NAMALWA (cell line): ENCODE measurements at places on chromosomes 2 and 18.

GRCh38 chr2:23694058-23695045 is 232.6 kb downstream of the ATAD2B start:
- no peak for DNase-seq

DNA sequence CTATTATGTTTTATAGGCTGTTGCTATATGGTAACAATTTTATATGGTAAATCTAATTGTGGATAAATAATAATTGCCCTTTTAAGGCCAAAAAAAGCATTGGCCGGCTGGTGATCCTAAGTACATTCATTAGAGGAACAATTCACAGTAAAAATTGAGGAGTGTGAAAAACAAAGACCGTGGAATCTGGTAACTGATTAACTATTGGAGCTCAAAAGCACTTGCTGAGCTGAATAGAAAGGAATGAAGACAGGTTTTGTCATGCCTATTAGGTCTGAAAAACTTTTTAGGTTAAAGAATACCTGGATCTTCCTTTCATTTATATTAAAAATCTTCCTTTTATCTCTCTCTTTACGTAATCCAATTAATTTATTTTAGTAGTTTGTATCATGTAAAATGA is 18.5 kb upstream of the RBBP8 start:
- no peak for DNase-seq

GRCh38 chr2:46263347-46263746 is 33.9 kb upstream of the EPAS1 start:
- DNase-seq = no peak

DNA sequence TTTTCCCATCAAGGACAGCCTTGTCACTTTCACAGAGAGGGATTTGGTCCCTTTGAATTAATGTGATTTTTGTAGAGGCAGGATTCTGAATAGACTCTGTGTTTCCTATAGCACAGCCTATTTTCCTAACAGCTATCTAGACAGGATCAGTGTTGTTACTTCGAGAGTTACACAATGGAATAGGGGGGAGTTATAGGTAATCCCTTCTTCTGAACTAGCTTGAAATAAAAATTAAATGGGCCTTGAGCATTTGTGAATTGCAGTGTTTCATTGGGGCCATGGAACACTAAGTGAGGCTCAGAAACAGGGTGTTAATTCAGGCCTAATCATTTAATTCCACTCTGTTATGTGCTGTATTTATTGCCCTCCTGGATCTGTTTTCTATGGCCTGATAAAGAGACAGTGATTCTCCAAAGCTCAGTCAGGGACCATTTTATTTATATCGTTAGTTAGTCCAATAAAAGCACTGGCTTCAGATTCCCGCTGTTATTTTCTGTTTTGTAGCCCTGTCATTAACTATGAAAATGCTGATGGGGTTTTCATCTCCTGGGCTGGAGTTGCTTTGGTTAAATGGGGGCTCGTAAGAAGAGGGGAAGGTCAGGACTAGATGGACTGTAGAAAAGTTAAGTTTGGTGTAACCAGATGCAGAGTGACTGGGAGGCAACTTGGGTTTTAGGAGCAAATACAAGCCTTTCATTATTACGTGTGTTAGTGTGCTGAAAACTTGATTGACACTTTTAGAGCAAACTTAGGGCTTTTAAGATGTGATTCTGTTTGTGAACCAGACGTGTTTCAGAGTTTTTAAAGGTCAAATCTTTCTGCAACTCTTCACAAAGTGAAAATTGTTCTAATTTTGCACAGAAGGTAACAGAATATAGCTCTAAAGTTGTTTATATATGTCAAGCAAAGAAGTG is 461.0 kb upstream of the HNRNPA3 start:
- DNase-seq = no peak

GRCh38 chr18:23966909-23967308 is 47.6 kb upstream of the TTC39C start:
- no peak for DNase-seq

DNA sequence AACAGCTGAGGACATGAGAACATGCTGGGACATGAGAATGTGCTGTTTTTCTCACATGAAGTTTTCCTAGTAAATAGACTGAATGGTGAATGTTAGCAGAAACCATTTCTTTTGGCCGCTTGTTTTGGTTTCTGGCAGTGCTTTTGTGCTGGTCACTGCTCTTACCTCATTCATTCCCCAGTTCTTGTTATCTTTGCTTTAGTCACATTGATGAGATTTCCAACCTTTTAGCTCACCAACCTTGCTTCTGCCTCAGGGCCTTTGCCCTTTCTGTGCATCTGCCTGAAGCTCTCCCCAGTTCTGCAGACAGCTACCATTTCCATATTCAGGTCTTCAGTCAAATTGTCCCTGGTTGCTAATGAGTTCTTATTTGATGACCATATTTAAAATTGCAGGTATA is 91.6 kb downstream of the PTPRM start:
- no peak for DNase-seq

GRCh38 chr18:11741505-11742145 is 52.6 kb downstream of the GNAL start:
- peak; percentile 62 for DNase-seq

DNA sequence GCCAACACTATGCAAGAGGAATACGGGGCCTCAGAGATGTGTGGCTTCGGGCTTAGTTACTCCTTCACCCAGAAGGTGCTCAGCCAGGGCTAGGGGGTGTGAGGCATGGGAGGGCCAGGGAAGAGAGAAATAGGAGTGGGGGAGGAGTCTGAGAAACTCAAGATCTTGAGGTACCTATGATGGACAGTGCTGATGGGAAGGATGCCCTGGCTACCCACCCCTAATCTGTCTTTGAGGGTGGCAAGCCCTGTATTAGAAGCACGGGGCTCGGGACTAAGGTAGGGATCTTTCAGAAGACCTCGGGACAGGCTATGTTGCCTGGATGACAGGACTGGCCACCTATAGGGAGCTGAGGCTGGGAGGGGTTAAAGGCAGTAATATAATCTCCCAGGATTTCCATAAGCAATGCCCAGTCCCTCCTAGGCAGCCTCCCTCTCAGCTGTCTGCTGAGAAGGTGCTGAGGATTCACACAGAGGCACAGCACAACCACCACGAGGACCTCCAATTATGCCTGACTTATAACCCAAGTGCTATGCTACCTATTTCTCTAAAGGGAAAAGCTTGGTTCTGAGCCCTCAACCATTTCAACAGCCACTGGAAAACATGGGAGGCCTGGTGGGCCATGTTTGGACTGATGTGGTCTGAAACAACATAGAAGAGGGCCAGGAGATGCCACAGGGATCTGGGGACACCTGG is 23.3 kb downstream of the MTHFD2 start:
- DNase-seq = no peak

- DNase-seq = no peak
These were observed 1185.2 kb upstream of the PIK3C3 start for GRCh38 chr18:40769786-40770185.

DNA sequence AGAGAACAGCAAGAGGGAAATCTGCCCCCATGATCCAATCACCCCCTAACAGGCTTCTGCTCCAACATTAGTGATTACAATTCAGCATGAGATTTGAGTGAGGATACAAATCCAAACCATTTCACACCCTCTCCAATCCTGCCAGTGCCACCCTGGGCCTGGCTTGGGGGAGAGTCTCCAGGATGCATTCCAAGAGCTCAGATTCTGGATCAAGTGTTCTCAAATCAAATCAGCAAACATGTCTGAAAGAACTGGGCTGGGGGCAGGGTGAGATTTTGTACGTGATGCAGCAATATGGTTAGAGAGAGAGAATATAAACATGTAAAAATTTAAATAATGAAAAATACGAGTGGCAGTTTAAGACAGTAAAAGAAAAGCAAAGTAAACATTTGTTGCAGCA is 2100.9 kb upstream of the CELF4 start:
- DNase-seq = no peak

DNA sequence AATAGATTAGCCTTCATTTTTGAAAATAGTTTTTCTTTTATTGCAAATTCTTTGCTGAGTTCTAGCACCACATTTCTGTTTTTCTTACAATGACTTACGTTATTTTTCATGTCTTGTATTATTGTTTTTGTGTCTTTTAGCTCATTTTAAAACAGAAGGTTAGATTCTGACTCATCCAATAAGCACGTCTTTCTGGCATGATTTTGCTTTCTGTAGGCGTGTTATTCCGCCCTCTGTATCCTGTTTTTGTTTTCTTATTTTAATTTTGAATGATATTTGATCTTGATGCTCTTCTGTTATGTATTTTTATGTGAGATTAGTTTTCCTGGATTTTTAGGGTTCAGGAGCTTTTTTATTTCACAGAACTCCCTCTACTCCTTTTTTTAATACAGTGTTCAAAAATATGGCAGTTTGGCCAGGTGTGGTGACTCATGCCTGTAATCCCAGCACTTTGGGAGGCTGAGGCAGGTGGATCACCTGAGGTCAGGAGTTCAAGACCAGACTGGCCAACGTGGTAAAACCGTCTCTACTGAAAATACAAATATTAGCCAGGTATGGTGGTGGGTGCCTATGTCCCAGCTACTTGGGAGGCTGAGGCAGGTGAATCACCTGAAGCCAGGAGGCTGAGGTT is 145.0 kb downstream of the CLIP4 start:
- no peak for DNase-seq

GRCh38 chr2:218188528-218188927 is 21.8 kb upstream of the CXCR1 start:
- DNase-seq = no peak

DNA sequence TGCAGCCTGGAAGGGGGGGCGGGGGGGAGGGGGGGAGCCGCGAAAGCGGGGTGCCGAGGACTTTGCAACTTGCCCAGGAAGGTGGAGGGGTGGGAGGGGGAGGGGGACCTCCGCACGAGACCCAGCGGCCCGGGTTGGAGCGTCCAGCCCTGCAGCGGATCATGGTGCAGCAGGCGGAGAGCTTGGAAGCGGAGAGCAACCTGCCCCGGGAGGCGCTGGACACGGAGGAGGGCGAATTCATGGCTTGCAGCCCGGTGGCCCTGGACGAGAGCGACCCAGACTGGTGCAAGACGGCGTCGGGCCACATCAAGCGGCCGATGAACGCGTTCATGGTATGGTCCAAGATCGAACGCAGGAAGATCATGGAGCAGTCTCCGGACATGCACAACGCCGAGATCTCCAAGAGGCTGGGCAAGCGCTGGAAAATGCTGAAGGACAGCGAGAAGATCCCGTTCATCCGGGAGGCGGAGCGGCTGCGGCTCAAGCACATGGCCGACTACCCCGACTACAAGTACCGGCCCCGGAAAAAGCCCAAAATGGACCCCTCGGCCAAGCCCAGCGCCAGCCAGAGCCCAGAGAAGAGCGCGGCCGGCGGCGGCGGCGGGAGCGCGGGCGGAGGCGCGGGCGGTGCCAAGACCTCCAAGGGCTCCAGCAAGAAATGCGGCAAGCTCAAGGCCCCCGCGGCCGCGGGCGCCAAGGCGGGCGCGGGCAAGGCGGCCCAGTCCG is 540 bp downstream of the SOX11 start:
- DNase-seq = no peak

DNA sequence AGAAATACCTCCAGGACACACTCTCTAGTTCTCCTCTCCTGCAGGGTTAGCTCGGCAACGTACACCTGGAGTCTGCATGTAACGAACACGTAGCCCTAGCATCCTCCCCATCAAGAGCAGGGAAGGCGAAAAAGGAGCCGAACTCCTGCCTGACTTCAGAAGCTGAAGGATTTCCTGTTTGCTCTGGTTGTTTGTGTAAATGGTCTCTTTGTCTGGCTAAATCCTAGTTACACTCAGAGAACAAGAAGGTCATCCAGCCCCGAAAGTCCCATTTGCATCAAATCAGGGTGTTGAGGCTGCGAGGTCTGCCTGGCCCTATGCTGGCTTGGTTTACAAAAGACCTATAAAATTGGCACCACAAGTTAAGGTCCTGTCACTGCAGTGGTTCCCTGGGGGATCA is 66.4 kb upstream of the POMC start:
- DNase-seq = no peak

DNA sequence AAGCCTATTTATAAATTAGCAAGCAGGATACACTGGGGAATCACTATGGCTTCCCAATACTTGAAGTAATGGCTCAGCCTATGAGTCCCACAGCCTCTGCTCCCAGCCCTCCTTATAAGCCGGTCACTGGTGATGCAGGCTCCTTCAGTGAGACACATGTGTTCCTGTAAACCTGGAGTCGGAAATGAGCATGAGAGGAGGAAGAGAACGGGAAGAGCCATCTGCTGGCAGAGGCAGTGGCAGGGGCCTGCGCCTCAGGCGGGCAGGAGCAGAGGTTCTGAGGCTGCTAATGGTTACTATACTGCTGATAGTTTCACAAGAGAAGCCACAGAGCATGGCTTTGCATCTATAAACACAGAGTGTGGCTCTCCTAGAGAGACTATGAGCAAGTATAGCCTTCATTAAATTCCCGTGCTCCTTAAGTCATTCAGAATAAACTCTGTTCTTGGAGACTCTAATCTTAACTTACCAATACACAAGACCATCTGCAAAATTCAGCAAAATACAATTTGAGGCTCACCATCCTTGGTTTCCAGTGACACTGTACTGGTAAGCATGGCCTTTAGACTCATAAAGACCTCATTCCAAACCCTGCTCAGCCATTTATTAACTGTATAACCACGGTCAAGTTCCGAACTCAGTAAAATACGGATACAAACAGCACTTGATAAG is 63.3 kb downstream of the FBXO15 start:
- no peak for DNase-seq

DNA sequence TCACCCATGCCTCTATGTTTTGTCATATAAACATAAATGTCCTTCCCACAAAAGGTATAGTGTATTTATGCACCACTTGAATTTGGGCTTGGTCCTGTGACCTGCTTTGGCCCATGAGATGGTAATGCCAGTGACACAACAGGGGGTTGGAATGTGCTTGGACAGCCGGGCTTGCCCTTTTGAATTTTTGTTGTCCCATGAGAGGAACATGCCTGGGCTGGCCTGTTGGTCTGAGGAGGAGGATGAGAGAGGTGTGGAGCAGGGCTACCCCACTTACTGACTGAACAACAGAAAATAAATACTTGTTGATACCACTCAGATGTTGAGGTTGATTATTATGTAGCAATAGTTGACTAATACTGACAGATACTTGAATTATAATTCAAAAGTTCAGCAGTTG is 63.2 kb upstream of the TCF4 start:
- DNase-seq = no peak

- no peak for DNase-seq
These were observed 9.8 kb downstream of the TMX3 start for GRCh38 chr18:68705119-68705518.

GRCh38 chr2:174063492-174064092 is 98.4 kb upstream of the SP3 start:
- no peak for DNase-seq

DNA sequence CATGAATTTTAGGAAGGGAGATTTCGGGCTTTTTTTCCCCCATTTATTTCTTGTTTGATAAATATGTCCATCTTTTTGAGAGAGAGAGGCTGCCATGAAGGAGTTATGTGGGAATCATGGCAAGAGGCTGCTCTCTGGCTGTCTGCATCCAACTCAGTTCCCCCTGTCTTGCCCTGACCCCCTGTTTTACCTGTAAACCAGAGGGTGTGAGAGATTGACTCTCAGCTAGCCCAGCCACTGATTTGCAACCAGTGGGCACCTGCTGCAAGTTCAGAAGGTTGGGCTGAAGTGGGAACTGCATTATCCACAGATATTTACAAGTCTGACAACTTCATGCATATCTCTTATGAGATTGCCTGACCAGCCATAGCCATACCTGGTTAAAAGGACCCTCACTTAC is 625.4 kb upstream of the FANCL start:
- DNase-seq = no peak

- no peak for DNase-seq
These were observed 151.3 kb downstream of the BCL2 start for GRCh38 chr18:63168287-63168686.
